ENCODE measurements at places on chromosomes 3 and 15.

GRCh38 chr15:70047386-70048197 is 50.1 kb downstream of the TLE3 start:
- no peak for DNase-seq

- DNase-seq, result no peak
These were observed 121.1 kb downstream of the CLSTN2 start for GRCh38 chr3:140056047-140056446.

DNA sequence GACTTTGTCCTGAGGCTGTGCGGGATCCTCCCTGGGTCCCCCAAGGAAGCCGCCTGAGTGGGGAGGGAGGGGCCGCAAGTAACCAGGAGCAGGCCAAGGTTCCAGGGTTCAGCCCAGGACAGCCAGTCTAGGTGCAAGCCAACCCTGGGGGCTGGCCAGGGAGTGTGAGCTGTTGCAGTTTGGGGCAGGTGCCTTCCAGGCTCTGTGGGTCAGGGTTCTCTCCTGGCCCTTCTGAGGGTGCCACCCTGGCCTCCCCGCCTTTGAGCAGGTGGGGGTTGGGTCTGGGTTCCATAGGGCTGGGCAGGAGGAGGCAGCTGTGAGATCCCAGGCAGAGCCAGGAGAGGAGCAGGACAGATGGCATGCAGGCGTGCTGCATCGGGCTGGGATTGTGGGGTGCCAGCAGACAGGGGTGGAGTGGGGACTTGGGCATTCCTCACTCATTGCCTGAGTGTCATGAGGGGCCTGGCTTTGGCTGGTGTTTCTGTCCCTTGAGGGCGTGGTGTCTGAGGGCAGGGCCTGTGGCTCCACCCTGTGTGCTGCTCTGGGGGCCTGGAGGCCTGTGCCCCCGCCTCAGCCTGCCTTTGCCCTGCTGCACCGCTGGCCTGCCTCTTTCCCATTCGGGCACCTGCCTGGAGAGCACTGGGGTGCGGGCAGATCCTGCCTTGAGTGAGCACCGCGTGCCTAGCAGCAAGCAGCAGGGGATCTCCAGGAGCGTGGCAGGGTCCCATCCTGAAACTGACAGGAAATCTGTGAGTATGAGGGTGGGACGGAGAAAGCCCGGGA is 18.4 kb downstream of the KLF13 start:
- DNase-seq, result no peak

DNA sequence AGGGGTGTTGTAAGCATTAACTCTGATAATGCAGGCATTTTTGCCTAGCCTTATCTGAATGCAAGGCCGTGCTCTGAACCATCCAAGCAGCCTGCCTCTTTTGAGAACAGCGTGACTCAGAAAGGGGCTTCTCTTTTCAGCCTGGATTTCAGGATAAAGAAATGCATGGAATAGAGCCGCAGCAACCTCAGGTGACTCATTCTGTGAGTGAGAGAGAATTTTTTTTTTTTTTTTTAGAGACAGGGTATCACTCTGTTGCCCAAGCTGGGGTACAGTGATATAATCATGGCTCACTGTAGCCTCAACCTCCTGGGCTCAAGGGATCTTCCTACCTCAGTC is 20.6 kb upstream of the PDE8A start:
- peak; percentile 66 for DNase-seq

GRCh38 chr15:67823314-67824196 is 1.8 kb upstream of the SKOR1 start:
- no peak for DNase-seq
